Small intestine (tissue), 16 donors: ENCODE measurements at places on chromosomes 13 and 19. TPM values are rescaled to one million over a fixed set of nuclear protein-coding genes. Genes with fewer than 3 reads are reported as not detected.

Gene ZNF730
- polyA plus RNA-seq: 2.2 TPM

Gene NKPD1
- polyA plus RNA-seq: not detected

- DNase-seq: peak; percentile 71
Observed at GRCh38 chr13:110685305-110686020, 20.5 kb downstream of the CARS2 start.

- no peak for DNase-seq
Observed at GRCh38 chr19:45346449-45346848, 5.9 kb downstream of the KLC3 start.

DNA sequence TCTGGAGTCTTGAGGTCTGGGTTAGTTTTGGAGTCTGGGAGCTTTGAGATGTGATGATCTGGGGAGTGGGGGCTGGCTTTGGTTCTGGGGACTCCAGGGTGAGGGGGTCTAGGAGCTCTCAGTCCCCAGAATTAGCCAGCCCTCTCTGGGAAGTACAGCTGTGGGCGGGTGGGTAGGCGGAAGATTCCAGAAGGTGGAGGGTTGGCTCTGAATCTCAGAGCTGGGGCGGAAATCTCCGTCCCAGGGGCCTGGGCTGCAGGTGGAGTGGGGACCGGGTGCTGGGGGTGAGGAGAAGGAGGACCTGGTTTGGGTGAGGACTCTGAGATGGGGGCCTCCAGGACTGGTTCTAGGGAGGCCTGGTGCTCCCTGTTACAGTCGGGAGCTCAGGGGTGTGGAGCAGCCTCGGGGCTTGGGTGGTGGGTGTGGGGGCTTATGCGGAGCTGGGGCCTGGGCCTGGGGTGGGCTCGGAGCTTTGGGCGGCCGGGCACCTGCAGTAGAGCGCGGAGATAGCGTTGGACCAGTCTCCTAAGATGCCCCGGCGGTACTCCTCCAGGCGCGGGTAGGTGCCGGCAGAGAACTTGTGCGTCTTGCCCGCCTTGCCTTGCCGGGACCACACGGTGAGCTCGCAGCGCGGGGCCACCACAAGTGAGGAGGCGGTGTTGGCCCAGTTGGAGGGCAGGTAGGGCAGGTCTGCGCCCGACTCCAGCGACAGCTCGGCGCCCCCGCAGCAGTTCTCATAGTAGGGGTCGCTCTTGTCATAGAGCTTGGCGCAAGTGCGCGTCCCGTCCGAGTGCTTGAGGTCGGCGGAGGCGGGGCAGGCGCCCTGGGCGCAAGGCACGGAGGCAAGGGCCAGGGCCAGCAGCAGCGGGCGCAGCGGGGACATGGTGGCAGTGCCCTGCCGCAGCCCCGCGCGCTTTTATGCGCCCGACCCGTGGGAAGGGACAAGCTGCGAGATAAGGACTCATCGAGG, at the start of gene SYCN:
Gene SYCN, minus strand, starts transcription at position 892 of the 970 bp plus-strand sequence. Its CDS starts 9 bp downstream, at position 883.
- DNase-seq: no peak
